ENCODE measurements at places on chromosomes 12 and 14. TPM values are rescaled to one million over a fixed set of nuclear protein-coding genes. Genes with fewer than 3 reads are reported as not detected.

The RPGRIP1 gene
- not detected for total RNA-seq

The TMBIM4 gene
- total RNA-seq = 98.7 TPM

DNA sequence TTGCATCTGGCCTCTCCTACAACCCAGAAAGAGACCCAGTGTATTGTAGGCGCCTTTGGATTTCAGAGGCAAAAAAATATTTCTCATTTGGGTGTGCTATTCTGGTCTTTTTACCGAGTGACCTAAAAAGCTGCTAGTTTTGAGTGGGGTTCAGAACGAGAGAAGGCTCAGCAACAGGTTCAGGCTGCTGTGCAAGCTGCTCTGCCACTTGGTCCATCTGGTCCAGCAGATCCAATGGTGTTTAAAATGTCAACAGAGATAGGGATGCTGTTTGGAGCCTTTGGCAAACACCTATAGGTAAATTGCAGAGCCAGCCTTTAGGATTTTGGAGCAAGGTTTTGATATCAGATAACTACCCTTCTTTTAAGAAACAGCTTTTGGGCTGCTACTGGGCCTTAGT, 25.3 kb upstream of the DYRK2 start:
- no peak for DNase-seq

The IAPP gene
- not detected for total RNA-seq

GRCh38 chr12:80212938-80213645, 113.8 kb downstream of the OTOGL start:
- DNase-seq = no peak

The TRIM9 gene
- total RNA-seq = 2.2 TPM

- no peak for DNase-seq
These were observed 25.2 kb upstream of the NCOR2 start for GRCh38 chr12:124592481-124593160.

The ESR2 gene
- total RNA-seq = 2.2 TPM

- DNase-seq = no peak
These were observed 45.1 kb upstream of the CHGA start for GRCh38 chr14:92877757-92878431.
